ENCODE measurements at places on chromosomes 2 and 18. TPM values are rescaled to one million over a fixed set of nuclear protein-coding genes. Genes with fewer than 3 reads are reported as not detected.
A peak's percentile ranks its signal among the peaks of the same experiment; 100 is the strongest.

GRCh38 chr2:216139884-216140283, 30.7 kb downstream of the XRCC5 start:
- H3K4me3 ChIP-seq, result no peak overlapping the region
- H3K36me3 ChIP-seq, result peaks cover 81% of the 10 kb centered on the region
- peak; percentile 43 for DNase-seq
- no peaks in the 10 kb centered on the region for H3K4me1 ChIP-seq
- no peak overlapping the region for H3K27ac ChIP-seq

GRCh38 chr2:68418855-68419254, 48.2 kb downstream of the FBXO48 start:
- no peaks in the 10 kb centered on the region for H3K36me3 ChIP-seq
- H3K27ac ChIP-seq, result no peak overlapping the region

DNA sequence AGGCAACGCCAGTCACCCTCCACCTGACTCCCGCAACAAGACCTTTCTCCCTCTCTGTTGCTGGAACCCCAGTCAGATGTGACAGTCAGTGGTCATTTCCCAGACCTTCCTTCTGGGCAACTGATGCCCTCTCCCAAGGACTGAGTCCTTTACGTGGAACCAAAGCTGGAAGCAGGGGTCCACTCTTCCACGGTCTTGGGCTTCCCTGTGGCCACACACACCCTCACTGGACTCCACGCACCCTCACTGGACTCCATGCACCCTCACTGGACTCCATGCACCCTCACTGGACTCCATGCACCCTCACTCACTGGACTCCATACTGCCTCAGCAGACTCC, 7.1 kb downstream of the PTMA start:
- peaks cover 32% of the 10 kb centered on the region for H3K36me3 ChIP-seq
- DNase-seq, result no peak
- no peaks in the 10 kb centered on the region for H3K27me3 ChIP-seq

DNA sequence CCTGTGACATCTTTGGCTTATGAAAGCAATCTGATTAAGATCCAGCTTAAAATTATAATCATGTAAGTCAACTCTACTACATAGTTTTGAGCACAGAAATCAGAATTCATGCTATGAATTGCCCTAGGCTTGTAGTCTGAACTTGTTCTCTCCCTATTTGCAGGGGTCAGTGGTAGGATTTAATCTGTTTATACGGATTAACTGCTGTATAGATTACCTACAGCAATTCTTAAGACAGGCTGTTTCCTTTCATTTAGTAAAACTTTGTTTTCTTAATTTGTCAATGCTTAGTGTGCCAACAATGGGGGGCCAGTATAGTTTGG, 287.9 kb downstream of the PDE11A start:
- no peaks in the 10 kb centered on the region for H3K4me1 ChIP-seq
- H3K27me3 ChIP-seq, result no peaks in the 10 kb centered on the region
- no peak overlapping the region for H3K4me3 ChIP-seq
- no peak overlapping the region for H3K27ac ChIP-seq
- peaks cover 7% of the 10 kb centered on the region for H3K36me3 ChIP-seq

UGT1A10 gene
- not detected for total RNA-seq

All from H9 (cell line).